SJCRH30 (cell line): ENCODE measurements at places on chromosomes 12 and 14. TPM values are rescaled to one million over a fixed set of nuclear protein-coding genes. Genes with fewer than 3 reads are reported as not detected.

GRCh38 chr12:120089105-120089504, 27.4 kb downstream of the RAB35 start:
- no peak for DNase-seq

- peak; percentile 97 for DNase-seq
Observed at GRCh38 chr12:3928538-3929184, 55.5 kb upstream of the PARP11 start.

DNA sequence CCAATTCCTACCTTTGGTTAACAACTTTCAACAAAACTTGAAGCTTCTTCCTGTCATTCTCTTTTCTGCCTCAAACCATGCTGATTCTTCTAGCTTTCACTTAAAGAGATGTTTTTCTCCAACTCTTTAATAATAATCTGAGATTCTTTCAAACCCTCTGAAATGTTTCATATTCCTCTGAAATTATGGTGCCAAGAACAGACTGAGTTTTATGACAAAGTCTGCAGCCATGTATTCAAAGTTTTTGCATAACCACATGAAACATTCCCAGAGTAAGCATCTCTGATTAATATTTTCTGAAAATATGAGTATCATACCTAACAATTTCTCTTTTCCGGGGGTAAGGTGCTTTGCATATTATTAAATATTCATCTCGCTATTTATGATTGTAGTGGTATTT, 59.1 kb upstream of the DCN start:
- no peak for DNase-seq

- DNase-seq, result peak; percentile 93
Observed at GRCh38 chr12:29711381-29711780, 72.4 kb downstream of the TMTC1 start.

- DNase-seq, result peak; percentile 73
Observed at GRCh38 chr12:122980183-122981035, at the start of gene ARL6IP4. TSS of gene ARL6IP4 (plus strand) at chr12:122980681. CDS start at chr12:122981140, 459 bp downstream.

DNA sequence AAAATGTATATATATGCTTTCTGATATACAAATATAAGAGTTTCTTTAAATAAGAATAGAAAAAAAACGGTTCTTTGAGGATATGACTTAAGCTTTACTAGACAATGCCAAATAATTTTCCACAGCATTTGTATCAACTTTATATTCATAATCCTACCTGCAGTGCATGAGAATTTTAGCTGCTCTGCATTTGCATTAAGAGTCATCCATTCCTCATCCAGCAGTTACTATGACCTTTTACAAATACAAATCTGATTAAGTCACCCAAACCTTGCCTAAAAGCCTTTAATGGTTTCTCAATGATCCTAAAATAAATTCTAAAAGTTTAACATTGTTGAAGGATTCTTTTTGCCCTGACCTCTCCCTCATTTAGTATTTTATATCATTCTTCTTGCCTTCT, 116.5 kb downstream of the MGAT4C start:
- no peak for DNase-seq

DNA sequence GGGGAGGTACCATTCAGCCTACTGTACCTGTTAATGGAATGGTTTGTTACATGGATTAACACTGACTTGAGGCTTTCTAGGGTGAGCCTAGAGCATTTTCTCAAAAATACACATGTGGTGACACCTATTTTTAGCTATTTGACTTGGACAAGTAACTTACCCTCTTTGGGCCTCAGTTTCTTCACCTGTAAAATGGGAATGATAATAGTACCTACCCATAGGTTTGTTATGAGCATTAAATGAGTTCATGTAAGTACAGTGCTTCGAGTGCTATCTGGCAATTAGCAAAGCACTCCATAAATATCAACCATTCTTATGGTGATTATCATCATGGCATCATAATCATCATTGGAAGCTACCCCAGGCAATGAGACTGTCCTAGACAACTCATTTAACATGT, 216.5 kb downstream of the CHST11 start:
- DNase-seq, result no peak

GRCh38 chr14:101201535-101202151, 298.1 kb upstream of the RTL1 start:
- no peak for DNase-seq

Gene DIO2
- total RNA-seq, result 14.0 and 16.0 TPM in 2 replicates

Gene IL26
- not detected in 2 replicates for total RNA-seq

Gene C3AR1
- 0.06 and 0.08 TPM in 2 replicates for total RNA-seq

Gene PGF
- total RNA-seq, result 115 and 120 TPM in 2 replicates

Gene RERGL
- total RNA-seq, result not detected in 2 replicates

Gene NFE2
- total RNA-seq, result not detected in 2 replicates

Gene KCNC2
- total RNA-seq, result not detected in 2 replicates

Gene CD4
- total RNA-seq, result not detected in 2 replicates

Gene MYL6
- 564 and 633 TPM in 2 replicates for total RNA-seq

Gene ZBTB42
- 0.38 and 0.48 TPM in 2 replicates for total RNA-seq

Gene GPR68
- total RNA-seq, result 0.18 TPM in 1 of 2 replicates, not detected in the other

Gene CORO1C
- total RNA-seq, result 95.7 and 113 TPM in 2 replicates
